EH (cell line): ENCODE measurements at places on chromosomes 1 and 21.
A peak's percentile ranks its signal among the peaks of the same experiment; 100 is the strongest.

GRCh38 chr1:236163463-236164153 lies 21.3 kb downstream of the GPR137B start:
- no peak for DNase-seq

- peak; percentile 2 for DNase-seq
Measured at GRCh38 chr1:99115231-99115630, 110.6 kb upstream of the PLPPR5 start.

DNA sequence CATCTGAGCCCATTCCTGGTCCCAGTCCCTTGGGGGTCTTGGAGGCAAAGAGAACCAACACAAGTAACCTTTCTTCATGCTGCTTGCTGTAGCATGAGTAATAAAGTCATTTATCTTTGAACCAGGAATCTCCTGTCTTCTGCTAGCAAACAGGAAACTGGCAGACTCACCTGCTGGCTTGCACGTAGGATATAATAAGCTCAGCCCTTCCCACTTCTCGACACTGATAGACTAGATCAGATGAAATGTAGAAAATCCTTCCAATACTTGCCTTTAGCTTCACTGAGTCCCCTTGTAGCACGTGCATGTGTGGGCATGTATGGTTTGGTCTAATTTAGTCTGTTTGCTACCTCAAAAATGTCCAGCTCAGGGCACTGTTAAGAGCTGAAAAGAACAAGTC lies 6.5 kb upstream of the TFF2 start:
- no peak for DNase-seq

DNA sequence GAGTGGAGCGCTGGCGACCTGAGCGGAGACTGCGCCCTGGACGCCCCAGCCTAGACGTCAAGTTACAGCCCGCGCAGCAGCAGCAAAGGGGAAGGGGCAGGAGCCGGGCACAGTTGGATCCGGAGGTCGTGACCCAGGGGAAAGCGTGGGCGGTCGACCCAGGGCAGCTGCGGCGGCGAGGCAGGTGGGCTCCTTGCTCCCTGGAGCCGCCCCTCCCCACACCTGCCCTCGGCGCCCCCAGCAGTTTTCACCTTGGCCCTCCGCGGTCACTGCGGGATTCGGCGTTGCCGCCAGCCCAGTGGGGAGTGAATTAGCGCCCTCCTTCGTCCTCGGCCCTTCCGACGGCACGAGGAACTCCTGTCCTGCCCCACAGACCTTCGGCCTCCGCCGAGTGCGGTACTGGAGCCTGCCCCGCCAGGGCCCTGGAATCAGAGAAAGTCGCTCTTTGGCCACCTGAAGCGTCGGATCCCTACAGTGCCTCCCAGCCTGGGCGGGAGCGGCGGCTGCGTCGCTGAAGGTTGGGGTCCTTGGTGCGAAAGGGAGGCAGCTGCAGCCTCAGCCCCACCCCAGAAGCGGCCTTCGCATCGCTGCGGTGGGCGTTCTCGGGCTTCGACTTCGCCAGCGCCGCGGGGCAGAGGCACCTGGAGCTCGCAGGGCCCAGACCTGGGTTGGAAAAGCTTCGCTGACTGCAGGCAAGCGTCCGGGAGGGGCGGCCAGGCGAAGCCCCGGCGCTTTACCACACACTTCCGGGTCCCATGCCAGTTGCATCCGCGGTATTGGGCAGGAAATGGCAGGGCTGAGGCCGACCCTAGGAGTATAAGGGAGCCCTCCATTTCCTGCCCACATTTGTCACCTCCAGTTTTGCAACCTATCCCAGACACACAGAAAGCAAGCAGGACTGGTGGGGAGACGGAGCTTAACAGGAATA lies 4.2 kb downstream of the TFAP2E start:
- DNase-seq = no peak

DNA sequence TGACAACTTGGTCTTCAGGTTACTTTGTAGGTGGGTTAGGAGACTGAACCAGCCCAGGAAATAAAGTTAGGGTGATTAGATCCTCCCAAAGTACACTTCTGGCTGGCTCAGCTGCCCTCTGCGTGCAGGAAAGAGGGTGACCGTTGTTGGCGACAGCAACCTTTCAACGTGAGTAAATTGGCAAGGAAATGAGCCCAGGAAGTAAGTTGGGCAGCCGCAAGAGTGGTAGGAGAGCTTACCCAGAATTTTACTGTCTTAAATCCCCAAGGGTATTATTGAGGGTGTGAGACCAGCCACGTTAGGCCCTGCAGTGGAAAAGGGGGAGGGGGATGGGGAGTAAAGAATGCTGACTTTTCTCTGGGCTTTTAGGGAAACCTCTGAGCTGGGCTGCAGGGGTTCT lies 1.6 kb downstream of the TENT5C start:
- no peak for DNase-seq

DNA sequence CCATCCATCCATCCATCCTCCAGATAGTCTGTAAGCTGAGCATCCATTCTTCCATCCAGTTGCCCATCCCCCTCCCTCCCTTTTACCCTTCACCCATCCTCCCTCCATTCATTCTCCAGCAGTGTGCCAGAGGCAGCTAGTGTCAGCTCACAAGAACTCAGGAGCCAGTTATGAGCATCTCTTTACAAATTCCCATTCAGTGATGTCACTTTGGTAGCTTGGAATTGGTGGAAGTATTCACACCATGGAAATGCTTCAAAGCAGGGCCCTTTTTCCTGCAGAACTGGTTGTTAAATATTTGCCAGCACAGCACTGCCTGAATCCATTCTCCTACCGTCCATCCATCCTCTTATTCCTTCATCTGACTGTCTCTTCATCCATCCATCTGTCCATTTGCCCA lies 72.5 kb downstream of the ARHGEF10L start:
- DNase-seq = peak; percentile 90

GRCh38 chr1:15417059-15417934 lies 7.6 kb downstream of the EFHD2 start:
- DNase-seq = peak; percentile 73

- peak; percentile 84 for DNase-seq
Measured at GRCh38 chr21:46188226-46189212, 4.3 kb upstream of the SPATC1L start.

- DNase-seq = no peak
Measured at GRCh38 chr1:212738330-212738729, 38.7 kb upstream of the BATF3 start.

DNA sequence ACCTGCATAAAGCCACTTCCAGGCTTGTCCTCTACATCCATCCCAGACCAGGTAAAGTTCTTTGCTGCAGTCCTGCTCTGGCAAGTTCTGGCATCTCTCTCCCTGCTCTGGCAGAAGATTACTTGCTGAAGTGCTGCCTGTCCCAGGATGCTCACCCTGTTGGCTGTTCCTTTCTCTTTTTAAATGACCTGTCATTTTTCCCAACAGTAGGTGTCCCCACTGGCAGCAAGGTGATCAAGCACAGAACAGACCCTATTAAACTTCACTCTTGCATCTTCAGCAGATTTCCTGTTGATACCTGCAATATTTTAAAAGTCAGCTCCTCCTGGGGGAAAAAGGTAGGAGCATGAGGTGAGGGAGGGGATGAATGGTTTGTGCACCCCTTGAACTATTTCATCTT lies 332.6 kb downstream of the PBX1 start:
- DNase-seq = no peak

GRCh38 chr21:38869946-38870345 lies 64.2 kb downstream of the ETS2 start:
- DNase-seq = peak; percentile 24

GRCh38 chr21:44347911-44348451 lies 5.4 kb upstream of the TRPM2 start:
- DNase-seq = no peak

- DNase-seq = no peak
Measured at GRCh38 chr1:51726051-51726450, 109.2 kb downstream of the OSBPL9 start.

- peak; percentile 9 for DNase-seq
Measured at GRCh38 chr1:231059566-231060193, 19.6 kb upstream of the FAM89A start.

GRCh38 chr1:22131875-22132486 lies 10.9 kb downstream of the WNT4 start:
- DNase-seq = no peak

GRCh38 chr1:93692026-93692425 lies 10.4 kb upstream of the BCAR3 start:
- DNase-seq = no peak

DNA sequence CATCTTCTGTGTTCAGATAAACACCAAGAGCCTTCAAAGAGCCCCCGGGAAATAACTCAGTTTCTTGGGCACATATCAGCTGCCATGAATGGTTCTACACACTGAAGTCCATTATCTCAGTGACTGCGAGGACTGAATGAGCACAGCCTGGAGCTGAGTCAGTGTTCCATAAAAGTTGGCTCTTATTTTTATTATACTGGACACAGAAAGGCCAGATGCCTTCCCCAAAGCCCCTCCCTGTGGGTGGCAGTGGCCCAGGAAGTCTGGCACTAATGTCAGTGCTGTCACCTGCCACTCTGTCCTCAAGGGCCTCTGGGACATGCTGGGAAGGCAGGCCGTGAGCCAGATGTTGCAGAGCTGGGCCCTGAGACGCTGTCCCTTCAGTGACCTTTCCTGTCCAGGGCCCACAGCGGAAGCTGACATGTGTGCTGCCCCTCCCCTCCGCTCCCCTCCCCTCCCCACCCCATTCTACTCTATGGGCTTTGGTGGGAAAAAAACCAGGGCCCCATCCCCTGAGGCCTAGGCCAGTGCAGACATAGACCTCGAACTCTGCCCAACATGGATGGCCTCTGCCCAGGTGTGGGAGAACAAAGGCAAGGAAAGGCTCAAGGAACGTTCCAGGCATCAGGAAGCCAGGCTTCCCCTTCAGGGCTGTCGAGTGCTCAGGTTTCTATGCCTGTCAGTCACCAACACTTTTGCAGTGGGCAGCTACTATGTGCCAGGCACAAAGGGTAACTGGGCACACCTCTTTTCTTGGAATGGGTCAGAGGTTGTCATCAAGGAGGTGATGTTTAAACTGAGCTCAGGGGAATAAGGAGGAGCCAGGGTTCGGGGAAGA lies 22.4 kb upstream of the NPPB start:
- peak; percentile 5 for DNase-seq

- DNase-seq = peak; percentile 25
Measured at GRCh38 chr1:8965121-8965820, 19.6 kb downstream of the CA6 start.

DNA sequence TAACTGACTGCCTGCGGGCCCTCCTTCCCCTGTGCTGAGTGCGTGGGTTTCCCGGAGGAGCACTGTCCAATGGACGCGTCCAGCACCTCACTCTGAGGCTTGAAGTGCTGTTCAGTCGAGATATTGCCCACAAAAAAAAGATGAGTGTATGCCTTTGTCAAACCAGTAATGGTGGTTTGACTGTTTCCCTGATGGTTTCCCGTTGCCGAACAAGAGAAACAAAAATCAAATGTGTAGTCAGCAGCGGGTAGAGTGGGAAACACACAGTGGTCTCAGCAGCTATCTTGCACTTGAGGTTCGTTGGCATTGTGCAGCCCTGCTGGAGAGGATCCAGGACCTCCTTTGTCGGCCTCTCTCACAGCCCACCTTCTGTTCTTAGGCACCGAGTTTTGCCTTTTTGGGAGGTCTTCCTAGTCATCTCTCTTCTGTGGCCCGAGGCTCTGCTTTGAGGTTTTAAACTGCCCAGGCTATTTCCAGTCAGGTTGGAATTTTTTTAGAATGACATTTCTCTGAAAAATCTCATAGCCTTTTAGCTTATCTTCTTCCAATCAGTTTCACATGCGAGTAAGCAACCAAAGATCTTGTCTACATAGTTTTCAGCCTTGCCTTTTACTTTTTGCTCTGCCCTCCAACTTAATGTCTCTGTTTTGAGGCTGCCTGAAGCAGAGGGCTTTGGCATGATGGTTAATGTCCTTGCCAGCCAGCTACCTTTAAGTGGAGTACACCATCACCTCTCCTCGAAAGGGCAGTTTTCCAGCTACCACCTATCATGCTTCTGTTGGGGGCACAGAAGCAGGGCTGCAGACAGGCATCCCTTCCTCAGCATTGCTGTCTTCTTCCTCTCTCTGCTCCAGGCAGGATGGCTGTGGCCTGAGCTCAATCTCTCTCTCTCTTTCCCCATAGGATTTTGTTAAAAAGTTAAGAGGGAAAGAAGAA lies 132.3 kb downstream of the URB2 start:
- peak; percentile 91 for DNase-seq

GRCh38 chr1:31509124-31510072 lies 66.9 kb upstream of the TINAGL1 start:
- no peak for DNase-seq

- DNase-seq = no peak
Measured at GRCh38 chr1:154304664-154305337, 16.1 kb upstream of the AQP10 start.

GRCh38 chr1:161071886-161072371 lies 2.2 kb upstream of the ARHGAP30 start:
- peak; percentile 52 for DNase-seq

- peak; percentile 76 for DNase-seq
Measured at GRCh38 chr1:90850898-90851710, 134.0 kb upstream of the BARHL2 start.

- no peak for DNase-seq
Measured at GRCh38 chr1:78177708-78178270, 132.0 kb downstream of the GIPC2 start.

DNA sequence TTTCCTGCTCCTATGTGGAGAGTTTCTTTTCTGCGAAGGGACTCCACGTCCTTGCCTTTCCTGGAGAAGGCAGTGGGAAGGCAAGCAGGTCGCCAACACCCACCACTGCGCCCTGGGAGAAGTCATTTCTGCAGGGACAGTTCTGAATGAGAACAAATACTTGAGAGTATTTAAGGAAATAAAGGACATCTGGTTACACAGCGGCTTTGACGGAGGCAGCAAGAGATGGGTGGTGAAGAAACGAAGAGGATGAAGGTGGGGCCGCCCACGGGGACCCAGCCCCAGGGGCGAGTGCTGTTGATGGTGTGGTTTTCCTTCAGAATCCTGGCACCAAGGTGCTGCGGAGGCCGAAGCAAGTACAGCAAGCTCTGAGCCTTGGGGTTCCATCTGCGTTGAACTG lies 75.5 kb downstream of the PSMG1 start:
- no peak for DNase-seq

- no peak for DNase-seq
Measured at GRCh38 chr1:201928266-201928665, 18.1 kb downstream of the LMOD1 start.

- DNase-seq = peak; percentile 27
Measured at GRCh38 chr21:15001857-15002606, 62.8 kb downstream of the NRIP1 start.

- DNase-seq = no peak
Measured at GRCh38 chr1:17953921-17954320, 153.7 kb upstream of the IGSF21 start.

GRCh38 chr1:109705411-109705810 lies 6.6 kb upstream of the GSTM5 start:
- DNase-seq = no peak

GRCh38 chr1:16888860-16889816 lies 6.6 kb upstream of the RNU1-2 start:
- DNase-seq = peak; percentile 61

- no peak for DNase-seq
Measured at GRCh38 chr1:114368560-114369255, 142.3 kb downstream of the TRIM33 start.

DNA sequence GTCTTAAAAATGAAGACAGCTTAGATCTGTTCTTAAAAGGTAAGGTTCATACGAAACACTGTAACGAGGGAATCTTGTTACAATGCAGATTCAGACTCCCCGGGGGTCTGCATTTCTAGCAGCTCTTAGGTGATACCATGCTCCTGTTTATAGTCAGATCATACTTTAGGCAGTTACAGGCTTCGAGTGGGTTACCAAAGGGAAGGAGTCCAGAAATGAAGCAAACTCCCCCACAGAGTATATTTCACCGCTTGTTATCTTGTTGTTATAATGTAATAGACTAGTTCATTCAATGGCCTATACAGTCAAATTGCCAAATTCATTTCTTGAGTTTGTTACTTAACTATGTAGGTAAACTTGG lies 601.1 kb downstream of the USP25 start:
- no peak for DNase-seq
